HS-27A (cell line): ENCODE measurements at places on chromosomes 2 and 18.

- no peak for DNase-seq
Measured at GRCh38 chr2:233112776-233113452, 52.8 kb downstream of the INPP5D start.

DNA sequence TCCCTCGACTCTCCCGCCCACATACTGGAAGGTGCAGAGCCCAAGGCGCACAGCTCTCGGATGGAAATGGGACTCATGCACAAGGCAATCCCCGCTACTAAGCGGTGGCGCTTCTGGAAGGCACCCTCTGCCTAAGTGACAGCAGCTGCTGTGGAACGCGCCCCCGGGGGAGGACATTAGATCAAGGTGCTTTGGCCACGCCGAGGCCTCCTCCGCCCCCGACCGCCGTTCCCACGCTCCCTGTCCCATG lies 202 bp downstream of the MCEE start:
- DNase-seq = peak; percentile 34

GRCh38 chr2:235086481-235087184 lies 134.8 kb downstream of the SH3BP4 start:
- no peak for DNase-seq

DNA sequence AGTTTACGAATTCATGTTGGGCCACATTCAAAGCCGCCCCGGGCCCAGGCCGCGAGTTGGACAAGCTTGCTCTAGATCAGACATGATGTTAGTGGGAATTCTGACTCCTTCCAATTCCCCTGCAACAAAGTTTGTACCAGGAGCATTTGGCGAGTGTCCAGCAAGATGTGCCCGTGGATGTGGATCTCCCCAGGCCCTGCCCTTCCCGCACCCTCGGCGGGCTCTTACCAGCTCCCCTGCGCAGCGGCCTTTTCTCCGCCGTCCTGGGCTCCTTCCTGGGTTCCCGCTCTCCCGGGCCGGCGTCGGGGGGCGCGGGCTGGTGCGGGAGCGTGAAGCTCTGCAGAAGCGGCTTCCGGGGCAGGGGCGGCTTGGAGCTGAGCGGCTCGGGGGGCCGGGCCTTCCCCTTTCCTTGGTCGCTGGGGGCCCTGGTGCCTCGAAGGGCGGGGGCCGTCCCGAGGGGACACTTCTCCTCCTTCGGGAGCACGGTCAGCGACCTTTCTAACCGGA lies 90.8 kb upstream of the MGAT4A start:
- no peak for DNase-seq

DNA sequence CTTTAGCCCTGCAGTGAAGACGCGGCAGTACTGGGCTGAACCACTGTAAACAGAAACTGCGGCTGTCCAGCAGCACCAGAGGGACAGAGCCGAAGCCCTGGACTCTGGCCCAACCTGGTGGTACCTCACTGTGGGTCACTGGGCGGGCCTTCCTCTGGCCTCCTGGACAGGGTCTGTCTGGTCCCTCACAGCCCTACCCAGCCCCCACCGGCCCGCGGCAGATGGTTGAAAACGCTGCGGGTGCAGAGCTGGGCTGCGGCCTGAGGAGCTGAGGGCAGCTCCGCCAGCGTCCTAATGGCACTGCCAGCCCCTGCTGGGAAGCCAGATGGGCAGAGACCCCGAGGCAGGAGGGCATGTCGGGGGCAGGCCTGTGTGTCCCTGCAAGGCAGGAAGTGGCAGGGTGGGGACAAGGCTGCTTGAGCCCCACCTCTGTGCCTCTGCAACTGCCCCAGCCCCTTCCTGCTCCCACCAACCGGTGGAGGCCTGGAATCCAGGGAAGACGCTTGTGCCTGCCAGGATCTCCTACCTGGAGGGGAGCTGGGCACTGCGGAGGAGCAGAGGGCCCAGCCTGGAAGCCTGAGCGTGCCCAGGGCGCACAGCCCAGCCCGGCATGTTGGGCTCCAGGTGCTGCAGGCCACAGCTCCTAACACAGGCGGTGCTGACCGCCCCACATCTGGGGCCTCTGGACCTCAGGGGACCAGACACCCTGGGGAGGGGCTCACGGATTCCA lies 36.3 kb downstream of the HS6ST1 start:
- no peak for DNase-seq

DNA sequence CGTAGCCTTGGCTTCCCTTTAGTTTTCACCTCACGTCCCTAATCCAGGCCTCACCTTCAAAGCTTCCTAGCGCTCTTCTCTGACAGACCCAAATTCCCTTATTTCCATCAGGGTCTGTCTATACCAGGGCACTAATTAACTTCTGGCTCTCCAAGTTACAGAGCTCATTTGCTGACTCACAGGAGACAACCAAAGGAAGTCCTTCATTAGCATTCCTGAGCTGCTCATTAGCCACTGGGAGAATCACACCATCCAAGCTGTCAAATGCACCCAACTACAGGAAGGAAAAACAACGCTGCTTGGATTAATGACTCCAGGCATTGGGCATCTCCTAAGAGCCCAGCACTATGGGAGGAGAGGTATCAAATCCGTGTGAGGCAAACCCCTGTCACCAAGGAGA lies 109.8 kb upstream of the ALK start:
- no peak for DNase-seq

DNA sequence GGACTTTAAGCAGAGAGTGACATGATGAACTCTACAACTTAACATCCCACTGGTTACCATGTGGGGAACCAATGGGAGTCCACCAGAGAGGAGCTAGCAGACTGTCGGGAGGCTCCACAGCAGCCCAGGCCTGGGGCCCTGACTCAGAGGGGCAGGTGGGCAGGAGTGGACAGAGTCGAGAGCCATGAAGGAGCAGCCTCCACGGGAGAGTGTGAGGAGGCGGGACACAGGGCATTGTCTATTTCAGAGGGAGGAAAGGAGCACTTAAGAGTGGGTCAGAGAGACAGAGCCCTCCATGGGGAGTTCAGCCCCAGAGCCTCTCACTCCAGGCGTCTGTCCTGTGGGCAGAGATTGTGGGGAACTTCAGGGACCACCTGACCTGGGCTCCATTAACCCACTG lies 118.7 kb downstream of the CYP26B1 start:
- DNase-seq = no peak

DNA sequence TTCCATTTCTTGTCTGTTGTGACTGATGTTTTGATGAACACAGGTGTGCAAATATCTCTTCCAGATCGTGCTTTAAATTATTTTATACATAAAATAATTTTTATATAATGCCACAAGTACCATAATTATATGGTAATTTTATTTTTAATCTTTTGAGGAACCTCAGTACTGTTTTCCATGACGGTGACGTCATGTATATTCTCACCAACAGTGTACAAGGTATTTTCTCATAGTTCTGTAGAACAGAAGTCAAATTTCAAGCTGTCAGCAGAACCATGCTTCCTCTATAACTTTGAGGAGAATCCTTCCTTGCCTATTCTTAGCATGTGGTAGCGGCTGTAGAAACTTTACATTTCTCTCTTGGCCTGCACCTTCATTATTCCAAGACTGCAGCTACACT lies 349.4 kb upstream of the GYPC start:
- DNase-seq = no peak

DNA sequence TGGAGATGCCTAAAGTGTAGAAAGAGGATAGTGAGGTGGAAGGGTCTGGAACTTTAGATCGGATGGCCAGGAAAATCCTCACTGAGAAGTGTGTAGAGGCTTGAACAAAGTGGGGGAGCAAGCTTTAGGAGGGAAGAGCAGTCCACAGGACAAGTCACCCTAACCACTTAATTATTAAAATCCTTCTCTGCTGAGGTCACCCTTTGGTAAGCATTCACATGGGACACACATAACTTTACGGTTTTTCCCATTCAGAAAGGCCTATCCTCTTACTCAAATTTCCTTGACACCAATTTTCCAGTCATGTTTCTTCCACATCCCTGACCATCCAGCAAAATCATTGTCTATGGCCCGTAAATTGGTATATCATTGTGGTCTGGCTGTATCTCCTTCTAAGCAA lies 31.0 kb upstream of the ZEB2 start:
- DNase-seq = peak; percentile 23

DNA sequence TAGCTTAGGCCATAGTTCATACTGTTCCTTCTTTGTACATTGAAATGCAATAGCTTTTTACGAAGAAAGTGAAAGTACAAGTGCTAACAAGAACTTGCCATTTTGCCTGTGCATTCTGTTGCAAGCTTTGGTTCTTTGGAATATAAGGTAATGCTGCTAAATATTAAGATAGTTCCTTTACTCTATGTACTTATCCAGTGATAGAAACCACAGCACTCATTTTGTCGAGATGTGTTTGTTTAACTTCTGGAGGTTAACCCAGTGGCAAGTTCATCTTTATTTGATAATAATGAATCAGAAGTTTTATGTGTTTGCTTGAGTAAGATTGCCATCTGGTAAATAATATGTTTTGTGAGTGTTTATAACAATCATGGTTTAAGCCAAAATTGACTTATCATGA lies 373.1 kb upstream of the FANCL start:
- DNase-seq = no peak

- DNase-seq = no peak
Measured at GRCh38 chr2:67186326-67186725, 210.8 kb upstream of the ETAA1 start.

GRCh38 chr2:105937498-105938097 lies 192.9 kb downstream of the NCK2 start:
- no peak for DNase-seq

- DNase-seq = no peak
Measured at GRCh38 chr2:3427272-3427671, 47.8 kb downstream of the TRAPPC12 start.

- no peak for DNase-seq
Measured at GRCh38 chr2:158890296-158890905, 78.0 kb upstream of the TANC1 start.

DNA sequence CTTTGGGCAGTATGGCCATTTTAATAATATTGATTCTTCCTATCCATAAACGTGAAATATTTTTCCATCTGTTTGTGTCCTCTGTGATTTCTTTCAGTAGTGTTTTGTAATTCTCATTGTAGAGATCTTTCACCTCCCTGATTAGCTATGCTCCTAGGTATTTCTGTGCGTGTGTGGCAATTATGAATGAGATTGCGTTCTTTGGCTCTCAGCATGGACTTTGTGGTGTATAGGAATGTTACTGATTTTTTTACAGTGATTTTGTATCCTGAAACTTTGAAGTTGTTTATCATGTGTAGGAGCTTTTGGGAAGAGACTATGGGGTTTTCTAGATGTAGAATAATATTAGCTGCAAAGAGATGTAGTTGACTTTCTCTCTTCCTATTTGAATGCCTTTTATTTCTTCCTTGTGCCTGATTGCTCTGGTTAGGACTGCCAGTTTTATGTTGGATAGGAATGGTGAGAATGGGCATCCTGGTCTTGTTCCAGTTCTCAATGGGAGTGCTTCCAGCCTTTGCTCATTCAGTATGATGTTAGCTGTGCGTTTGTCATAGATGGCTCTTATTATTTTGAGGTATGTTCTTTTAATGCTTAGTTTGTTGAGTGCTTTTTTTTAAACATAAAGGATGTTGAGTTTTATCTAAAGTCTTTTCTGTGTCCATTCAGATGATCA lies 27.0 kb upstream of the THUMPD2 start:
- peak; percentile 22 for DNase-seq

GRCh38 chr2:52995424-52995823 lies 772.2 kb upstream of the CHAC2 start:
- no peak for DNase-seq

- DNase-seq = no peak
Measured at GRCh38 chr2:172836827-172837226, 101.2 kb downstream of the RAPGEF4 start.

DNA sequence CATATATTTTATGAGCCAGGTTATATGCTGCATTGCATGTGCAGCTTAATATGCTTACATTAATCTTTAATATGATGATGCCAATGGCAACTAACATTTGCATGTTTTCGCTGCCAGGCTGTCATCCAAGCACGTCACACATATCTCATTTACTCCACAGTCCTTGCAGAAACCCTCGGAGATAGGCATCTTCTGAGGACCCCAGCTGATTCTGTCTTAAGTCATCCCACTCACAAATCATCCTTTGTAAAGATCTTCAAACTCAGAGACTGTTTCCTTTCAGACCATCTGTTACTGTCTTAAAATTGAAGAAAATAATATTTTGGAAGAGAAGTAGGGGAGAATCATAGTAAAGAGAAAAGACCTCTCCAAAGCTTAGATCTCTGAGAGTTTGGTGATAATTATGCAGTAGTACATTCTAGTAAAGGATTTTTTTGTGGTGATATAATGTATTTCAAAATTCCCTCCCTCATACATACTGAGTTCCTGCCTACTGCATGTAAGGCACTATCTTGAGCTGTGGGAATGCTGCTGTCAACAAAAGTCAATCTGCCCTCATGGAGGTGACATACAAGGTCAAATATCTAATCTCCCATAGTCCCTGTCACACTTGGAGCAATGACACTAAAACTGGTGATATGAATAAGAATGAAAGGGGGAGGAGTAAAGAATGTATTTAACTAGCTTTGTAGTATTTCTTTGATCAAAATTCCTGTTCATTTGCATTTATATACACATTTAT lies 11.0 kb downstream of the ITGA4 start:
- DNase-seq = no peak

GRCh38 chr18:22110461-22110924 lies 58.9 kb upstream of the GATA6 start:
- no peak for DNase-seq

DNA sequence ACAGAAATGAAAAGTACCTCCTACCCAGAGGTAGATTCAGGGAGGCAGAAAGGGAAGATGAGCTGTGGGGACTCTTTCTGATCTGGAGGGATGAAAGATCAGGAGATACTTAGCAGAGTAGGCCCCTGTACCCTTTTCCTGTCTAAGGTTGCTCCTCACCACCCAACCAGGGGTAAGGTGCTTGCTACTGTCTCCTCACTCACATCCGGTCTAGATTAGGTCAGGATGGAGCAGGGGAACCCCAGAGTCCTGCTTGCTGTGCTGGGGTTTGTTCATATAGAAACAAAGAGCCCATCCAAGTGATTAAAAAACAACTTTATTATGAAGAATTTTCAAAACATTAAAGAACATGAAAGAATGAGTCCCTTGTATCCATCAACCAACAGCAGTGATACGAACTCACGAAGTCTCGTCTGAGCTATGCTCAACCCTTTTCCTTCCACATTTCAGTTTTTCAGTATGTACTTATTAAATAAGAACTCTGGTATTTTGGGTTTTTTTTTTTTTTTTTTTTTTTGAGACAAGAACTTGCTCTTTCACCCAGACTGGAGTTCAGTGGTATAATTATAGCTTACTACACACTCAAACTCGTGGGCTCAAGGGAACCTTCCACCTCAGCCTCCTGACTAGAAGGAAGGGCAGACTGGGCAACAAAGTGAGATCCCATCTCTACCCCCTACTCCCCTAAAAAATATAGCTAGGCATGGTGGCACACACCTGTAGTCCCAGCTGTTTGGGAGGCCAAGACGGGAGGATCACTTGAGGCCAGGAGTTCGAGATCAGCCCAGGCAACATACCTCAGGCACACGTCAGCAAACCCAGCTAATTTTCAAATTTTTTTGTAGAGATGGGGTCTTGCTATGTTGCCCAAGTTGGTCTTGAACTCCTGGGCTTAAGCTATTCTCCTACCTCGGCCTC lies 28.5 kb upstream of the MCFD2 start:
- DNase-seq = no peak

- no peak for DNase-seq
Measured at GRCh38 chr2:187962538-187962937, 329.1 kb upstream of the GULP1 start.
